ENCODE measurements at places on chromosomes 6 and 20.

DNA sequence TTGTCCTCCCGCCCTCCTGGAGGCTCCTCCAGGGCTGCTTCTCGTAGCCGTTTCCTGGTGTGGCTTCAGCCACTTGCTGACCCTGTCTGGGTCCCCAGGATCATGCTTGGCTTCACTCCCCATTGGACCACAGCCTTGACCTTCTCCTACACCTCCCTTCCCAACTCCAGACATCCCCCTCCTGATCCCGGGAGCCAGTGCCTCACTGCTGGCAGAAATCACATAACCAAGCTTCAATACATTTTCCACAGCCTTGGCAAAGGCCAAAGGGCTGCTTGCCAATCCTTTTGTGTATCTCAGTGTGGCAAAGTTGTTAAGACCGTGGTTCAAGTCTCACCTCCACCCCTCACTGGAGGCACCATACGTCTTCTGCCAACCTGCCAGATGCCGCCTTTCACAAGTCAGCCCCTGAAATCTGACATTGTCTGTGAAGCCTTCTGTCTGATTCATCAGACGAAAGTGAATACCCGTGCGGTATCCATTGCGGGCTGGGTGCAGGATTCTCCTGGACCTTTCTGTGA is 60.1 kb downstream of the PHACTR3 start:
- DNase-seq = no peak

GRCh38 chr6:24658573-24659560 is 7.8 kb downstream of the TDP2 start:
- no peak for DNase-seq

- no peak for DNase-seq
These were observed 5.0 kb downstream of the RFPL4B start for GRCh38 chr6:112352101-112352500.

DNA sequence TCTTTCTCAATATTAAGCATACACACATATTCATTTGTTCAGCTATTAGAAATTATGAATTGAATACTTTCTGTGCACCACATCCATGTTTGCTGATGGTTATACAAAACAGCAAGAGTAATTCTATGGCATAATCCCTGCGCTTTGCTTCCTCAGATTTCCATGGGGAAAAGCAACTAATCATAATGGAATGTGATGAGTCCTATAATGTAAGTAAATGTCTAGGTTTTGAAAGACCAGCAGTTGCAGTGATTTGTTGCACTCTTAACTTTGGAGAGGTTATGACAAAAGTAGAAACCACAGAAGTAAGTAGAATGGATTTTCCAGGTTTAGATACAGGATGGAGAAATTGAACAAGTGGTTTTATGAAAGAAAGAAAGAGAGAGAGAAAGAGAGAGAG is 652.1 kb downstream of the CBLN4 start:
- no peak for DNase-seq

GRCh38 chr6:143139239-143139784 is 78.6 kb downstream of the AIG1 start:
- no peak for DNase-seq

DNA sequence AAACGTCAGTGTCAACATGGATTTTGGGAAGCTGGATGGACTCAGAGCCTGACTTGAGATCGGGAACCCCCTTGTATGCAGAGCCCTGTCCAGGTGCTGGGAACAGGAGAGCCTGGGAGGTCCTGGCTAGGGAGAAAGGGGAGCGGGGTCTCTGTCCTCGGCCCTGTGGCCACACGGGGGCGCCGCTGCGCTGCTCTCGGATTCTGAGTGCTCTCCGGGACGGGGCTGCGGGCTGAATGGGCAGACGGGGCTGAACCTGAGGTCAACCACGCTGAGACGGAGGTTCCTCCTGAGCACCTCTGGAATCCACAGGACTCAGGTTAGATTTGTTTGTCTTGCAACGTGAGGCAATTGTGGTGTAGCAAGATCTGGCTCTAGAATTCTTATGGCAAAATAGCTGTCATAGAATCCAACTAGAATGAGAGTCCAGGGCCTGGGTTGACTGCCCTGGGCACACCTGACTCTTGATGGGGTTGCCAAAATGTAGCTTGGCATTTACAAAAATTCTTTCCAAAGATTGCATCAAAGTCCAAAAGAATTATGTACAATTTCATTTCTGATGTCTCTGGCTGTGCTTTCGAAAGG is 20.6 kb upstream of the HLA-F start:
- DNase-seq = no peak

DNA sequence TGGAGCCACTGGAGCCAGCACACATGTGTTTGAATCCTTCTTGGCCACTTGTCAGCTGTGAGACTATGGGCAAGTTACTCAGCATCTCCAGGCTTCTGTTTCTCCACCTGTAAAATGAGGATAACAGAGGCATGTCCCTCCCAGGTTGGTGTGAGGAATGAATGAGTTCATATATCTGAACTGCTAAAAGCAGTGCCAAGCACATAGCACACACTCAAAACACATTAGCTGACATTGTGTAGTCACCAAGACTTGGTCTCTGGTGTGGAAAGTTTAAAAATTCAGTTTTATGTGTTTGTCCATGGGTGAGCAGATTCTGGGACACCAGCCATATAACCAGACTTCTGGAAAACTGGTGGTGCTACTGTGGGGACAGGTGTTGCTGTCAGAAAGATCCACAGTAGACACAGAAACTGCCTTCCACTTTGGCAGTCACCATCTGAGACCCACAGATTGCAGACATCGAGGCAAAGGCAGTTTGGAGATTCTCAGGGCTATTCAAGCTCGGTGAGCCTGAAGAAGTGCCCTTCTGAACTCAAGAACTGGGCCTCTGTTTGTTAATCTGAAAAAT is 115.8 kb downstream of the MRPL14 start:
- DNase-seq = no peak

DNA sequence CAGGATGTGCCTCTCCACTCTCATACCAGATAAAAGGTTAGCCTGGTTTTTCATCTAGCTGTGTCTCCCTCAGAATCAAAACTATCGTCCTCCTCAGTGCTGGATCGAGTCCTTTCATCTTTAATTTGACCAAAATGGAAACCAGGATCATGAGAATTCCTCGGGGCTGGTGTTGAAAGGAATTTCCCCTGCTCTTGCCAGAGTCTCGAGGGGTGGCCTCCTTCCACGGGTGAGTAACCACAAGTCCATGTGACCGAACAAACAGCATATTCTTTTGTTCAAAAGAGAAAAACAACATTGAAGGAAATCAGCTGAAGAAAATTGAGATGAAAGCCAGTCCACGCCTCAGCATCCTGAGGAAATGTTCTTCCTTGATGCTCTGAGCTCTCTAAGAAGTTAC is 165.9 kb upstream of the CDYL start:
- DNase-seq = no peak

DNA sequence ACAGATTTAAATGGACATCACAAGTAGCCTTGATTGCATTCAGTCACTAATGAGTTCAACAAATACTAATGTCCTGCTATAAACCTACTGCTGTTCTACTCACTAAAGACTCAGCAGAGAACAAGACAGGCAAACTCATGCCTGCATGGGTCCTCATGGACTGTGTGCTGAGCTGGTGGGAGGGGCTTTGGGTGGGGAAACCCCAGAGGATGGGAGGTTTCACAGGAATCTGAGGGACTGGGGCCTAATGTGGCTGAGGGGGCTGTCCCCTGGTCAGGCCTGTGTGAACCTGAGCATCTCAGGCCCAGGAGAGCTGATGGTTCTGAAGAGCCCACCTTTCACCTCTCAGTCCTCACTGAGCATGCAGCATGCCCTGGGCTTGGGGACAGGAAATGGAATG is 1.4 kb downstream of the CST8 start:
- DNase-seq = no peak

- DNase-seq = no peak
These were observed 1.1 kb upstream of the PHF10 start for GRCh38 chr6:169725125-169726048.

DNA sequence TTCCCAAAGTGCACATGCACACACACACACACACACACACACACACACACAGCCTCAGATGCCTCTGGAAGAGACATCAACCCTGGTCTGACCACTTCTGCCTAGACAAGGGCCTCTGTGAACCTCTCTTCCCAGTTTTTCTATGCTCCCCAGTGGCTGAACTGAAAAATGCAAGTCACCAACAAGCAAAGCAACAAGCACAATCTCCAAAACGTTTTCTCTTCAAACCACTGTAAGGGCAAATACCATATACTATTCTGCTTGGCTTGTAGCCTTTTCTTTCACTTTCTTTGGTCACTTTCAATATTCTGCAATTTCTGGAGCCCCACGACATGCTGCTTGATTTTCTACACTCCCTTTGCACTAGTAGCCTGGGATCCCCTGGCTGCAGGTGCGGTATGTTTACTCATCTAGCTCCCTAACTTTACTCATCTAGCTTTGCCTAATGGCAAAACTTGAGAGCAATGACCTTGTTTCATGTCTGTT is 121.4 kb upstream of the DST start:
- DNase-seq = no peak

GRCh38 chr6:51415501-51415900 is 596.8 kb downstream of the TFAP2B start:
- DNase-seq = no peak
